ENCODE measurements at places on chromosomes 2 and 18. TPM values are rescaled to one million over a fixed set of nuclear protein-coding genes. Genes with fewer than 3 reads are reported as not detected.

Gene MEMO1
- 33.6 TPM for total RNA-seq

Gene VAMP5
- total RNA-seq: 27.8 TPM

Gene GKN2
- not detected for total RNA-seq

DNA sequence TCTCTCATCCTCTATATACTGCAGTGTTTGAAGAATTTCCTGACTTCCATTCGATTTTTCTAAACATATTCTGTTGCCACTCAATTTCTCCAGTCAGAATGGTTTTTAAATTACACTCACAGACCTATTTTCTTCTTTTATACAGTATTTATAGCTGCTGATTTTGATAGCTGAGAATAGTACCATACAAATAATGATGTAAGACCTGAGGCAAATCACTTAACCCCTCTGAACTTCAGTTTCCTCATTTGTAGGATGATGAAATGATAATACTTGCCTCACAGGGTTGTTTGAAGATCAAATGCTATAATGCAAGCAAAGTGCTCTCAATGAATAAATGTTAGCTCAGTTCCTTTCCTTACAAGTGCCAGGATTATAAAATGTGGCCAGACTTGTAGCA is 241.8 kb downstream of the CPS1 start:
- no peaks in the 10 kb centered on the region for H3K4me1 ChIP-seq
- no peak overlapping the region for H3K4me3 ChIP-seq
- no peaks in the 10 kb centered on the region for H3K36me3 ChIP-seq
- no peak overlapping the region for H3K27ac ChIP-seq
- no peaks in the 10 kb centered on the region for H3K27me3 ChIP-seq

DNA sequence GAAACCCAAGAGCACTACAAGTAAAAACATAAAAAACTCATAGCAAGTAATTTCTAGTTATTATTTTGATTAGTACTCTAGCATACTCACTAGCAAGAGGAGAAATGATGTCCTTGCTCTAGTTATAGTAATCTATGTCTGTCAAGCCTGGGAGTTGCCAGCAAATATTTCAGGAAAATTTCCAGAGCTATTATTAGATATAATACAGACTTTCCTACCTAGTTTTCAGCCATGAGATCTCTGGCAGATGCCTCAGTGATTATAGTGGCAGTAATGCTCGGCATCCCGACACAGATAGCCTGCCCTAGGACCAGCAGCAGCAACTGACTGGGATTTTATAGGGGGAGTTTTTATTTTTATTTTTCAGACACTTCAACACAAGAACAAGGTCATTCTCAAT is 224.4 kb downstream of the ZNF385B start:
- no peaks in the 10 kb centered on the region for H3K4me1 ChIP-seq
- H3K4me3 ChIP-seq: no peak overlapping the region
- DNase-seq: no peak
- H3K27me3 ChIP-seq: no peaks in the 10 kb centered on the region
- no peak overlapping the region for H3K27ac ChIP-seq
